Activated CD8-positive, alpha-beta memory T cell treated with anti-CD3 and anti-CD28 coated beads for 1 hour (primary cell): ENCODE measurements at places on chromosomes 6 and 20.

- DNase-seq: no peak
Observed at GRCh38 chr6:129320892-129321291, 389.1 kb downstream of the ARHGAP18 start.

- no peak for DNase-seq
Observed at GRCh38 chr6:107419733-107420132, 39.6 kb downstream of the PDSS2 start.

DNA sequence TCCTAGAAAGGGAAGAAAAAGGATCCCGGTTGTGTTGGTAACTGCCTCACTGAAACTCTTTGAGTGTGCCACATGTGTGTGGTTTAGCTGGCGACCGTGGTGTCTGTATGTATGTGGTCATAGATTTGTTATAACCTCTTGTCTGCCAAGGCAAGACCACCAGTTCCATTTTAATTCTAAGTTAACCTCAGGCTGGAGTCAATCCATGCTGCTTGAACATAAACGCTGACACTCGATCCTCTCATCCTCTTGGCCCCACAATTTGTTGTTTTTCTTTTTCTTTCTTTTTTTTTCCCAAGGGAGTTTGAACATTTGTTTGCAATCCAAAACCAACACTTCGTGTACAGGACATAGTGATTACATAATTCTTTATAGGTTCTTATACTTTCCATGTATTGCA is 318.9 kb upstream of the JAG1 start:
- no peak for DNase-seq

- DNase-seq: no peak
Observed at GRCh38 chr6:136341967-136342366, 52.3 kb upstream of the BCLAF1 start.

DNA sequence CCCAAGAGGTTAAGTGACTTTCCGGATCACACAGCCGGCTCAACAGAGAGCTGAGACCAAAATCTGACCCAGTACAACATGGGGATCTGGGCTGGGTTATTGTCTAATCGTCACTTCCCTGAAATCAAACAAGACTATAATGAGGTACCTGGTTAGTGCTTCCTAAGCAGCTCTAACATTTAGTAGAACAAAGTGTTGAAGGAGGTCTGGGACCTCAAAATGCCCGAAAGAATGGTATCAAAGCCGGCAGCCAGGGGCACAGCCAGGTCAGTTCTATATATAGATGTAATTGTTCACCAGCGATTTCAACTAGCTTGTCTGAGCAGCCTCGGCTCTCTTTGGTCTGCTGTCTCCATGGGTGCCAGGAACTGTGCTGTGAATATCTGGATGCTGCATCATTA is 245.5 kb upstream of the ECI2 start:
- DNase-seq: no peak

- DNase-seq: no peak
Observed at GRCh38 chr6:139395891-139396301, 21.4 kb upstream of the CITED2 start.

DNA sequence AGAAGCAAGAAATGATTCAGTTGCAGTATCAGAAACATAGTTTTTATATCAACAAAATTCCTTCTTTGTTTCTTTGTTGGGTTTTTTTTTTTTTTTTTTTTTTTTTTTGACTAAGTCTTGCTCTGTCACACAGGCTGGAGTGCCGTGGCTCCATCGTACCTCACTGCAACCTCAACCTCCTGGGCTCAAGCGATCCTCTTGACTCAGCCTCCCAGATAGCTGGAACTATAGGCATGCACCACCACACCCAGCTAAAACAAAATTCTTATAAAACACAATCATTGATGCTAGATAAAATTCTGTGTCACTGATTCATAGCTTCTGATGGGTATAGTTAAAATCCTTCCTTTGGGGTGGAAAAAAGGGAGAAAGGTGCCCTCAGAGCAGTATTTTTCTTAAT is 110.3 kb upstream of the TNFAIP3 start:
- DNase-seq: no peak
